ENCODE measurements at places on chromosomes 5 and 9. TPM values are rescaled to one million over a fixed set of nuclear protein-coding genes. Genes with fewer than 3 reads are reported as not detected.

The ORM2 gene
- not detected for total RNA-seq

DNA sequence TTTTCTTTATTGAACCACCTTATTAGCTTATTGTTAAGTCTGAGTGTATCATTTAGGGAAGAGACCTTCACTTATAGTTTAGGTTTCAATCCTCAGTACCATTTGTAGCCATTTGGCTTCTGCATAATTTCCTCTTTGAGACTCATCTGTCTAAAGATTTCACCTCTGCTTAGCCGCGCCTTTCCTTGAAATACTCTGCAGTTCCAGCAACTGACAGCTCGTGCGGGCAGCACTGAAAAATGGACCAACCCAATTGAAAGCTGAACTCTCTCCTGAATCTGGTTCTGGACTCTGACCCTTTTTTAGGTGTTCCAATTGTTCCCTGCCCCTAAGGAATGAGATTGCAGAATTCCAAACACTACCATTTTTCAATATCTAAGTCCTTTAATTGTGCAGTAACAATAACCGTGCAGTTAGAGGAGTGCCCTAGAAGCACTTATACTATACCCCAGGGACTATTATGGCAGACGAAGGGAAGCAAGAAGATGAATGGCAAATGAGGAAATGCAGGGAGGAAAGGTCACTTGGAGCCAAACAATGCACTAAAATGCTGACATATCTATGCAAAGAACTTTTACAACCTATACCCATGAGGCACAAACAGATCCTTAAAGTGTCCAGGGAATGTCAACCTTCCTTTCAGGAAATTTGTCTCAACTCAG is 50.1 kb upstream of the PDE4D start:
- no peak for DNase-seq

DNA sequence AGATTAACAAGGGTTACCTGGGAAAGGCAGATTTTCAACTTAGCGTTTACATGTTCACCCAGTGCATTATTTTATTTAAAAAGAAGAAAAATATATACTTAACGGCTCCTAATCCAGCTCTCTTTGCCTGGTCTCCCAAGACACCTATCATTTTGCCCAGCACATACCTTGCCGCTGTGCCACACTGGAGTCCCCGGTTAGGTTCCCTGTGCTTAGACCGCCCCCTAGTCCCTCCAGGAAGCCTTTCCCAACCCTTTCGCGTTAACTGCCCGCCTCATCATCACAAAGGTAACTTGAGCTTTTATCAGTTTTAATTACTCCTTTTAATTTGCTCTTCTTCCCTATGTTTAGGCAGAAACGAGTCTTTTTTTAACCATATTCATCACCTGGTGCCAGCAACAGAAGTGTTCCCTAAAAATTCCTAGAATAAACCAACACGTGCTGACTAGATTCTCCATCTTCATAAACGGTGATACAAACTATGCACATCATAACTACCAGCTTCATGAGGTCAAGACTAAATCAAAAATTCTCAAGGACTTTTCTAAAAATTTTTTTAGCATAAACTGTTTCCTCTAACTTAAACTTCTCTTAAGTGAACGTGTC is 19.7 kb downstream of the DNAJA1 start:
- no peak for DNase-seq

The TARS1 gene
- total RNA-seq: 38.9 TPM

The TAF1L gene
- total RNA-seq: not detected

DNA sequence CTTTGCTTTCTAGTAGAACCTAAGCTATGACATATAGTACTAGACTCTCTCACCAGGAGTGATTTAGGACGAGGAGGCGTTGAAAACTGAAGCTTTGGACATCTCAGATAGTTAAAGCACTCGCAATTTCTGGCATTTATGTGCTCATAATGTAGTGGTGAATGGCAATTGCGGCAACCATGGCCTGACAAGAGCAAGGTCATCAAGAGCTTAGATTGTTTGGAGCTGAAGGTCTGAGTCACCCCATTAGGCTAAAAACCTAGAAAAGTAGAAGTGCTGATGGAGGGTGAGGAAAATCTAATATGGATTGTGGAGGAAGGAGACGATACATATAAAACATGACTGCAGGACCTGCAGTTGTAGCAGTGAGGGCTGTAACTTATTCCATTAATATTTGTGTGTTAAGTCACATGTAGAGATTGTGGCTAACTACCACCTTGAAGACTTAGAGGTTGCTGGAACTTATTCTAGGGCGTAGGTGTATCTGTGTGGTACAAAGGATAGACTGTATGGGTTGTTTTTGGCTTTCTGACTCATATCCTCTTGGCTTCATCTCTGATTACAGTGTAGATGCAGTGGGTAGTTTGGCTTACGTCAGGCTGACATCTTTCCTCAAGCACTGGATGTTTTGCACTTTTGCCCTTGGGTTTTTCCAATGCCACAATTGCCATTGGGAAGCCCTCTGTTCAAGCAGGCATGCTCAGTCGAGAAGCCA is 138.9 kb upstream of the CDKN2B start:
- DNase-seq: no peak

The PAX5 gene
- total RNA-seq: not detected

GRCh38 chr5:133469846-133470245 is 142.5 kb downstream of the FSTL4 start:
- DNase-seq: peak; percentile 32

GRCh38 chr5:61918611-61919010 is 387.4 kb upstream of the KIF2A start:
- DNase-seq: no peak

DNA sequence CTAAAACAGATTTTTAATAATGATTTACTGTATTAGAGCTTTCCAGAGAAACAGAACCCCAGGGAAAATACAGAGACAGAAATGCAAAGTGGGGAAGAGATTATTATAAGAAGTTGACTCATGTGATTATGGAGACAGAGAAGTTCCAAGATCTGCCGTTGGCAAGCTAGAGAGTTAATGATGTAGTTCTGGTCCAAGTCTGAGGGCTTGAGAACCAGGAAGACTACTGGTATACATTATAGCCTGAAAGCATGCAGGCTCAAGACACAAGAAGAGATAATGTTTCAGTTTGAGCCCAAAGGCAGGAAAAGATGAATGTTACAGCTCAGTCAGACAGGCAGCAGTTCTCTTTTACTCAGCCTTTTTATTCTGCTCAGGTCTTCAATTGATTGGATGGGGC is 98.8 kb upstream of the NFIL3 start:
- DNase-seq: no peak

DNA sequence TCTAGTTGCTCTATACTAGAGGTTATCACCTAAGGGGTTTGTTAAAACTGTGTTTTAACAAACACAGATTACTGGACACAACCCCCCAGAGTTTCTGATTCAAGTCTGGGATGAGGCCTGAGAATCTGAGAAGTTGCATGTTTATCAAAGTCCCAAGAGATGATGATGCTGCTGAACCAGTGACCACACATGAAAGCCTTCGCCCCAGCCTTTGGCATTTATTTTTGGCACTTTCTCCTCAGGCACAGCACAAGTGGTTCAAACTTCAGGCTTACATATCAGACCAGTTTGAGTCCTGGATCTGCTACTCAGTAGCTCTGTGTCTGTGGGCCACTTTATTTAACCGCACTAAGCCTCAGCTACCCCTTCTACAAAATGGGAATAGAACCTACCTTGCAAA is 407.2 kb upstream of the PIK3R1 start:
- no peak for DNase-seq

- DNase-seq: peak; percentile 91
Measured at GRCh38 chr5:80238778-80239679, 16.8 kb downstream of the SERINC5 start.

- no peak for DNase-seq
Measured at GRCh38 chr5:120683580-120683979, 219.5 kb downstream of the PRR16 start.

- DNase-seq: no peak
Measured at GRCh38 chr9:18798508-18799290, 234.3 kb downstream of the SAXO1 start.

DNA sequence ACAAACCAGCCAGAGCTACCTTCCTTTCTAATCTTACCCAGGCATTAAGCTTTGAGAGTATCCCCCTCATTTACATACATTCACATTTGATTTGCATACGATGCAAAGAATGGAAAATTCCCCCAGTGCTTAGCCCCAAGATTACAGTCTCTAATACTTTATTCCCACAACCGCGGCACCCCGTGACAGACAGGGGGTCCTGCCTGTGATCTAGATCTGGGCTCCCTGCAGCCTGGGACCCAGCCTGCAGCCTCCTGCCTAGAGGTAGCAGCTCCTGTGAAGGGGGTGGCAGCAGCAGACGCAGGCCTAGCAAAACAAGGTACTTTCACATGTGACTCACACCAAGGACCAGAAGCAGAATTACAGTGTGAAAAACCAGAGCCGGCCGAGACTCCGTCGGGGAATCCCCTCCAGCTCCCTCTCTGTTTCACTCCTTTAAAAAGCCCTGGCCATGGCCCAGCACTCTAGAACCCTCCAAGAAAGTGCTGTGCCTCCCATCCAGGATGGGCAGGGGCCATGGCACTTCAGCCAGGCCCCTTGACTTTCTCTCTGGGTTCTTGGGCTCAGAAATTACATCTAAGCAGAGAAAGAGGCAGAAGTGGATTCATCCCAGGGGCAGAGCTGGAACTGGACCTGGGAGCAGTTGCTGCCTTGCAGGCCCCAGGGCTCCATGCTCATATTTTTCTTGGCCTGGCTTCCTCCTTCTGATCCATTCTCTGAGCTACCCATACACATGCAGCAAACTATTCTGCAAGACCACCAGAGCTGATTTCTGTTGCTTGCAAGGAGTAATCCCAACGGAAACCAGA is 14.0 kb upstream of the TCF7 start:
- DNase-seq: no peak

The FOXD4L6 gene
- not detected for total RNA-seq

GRCh38 chr5:4628645-4629385 is 511.3 kb upstream of the ADAMTS16 start:
- DNase-seq: no peak

DNA sequence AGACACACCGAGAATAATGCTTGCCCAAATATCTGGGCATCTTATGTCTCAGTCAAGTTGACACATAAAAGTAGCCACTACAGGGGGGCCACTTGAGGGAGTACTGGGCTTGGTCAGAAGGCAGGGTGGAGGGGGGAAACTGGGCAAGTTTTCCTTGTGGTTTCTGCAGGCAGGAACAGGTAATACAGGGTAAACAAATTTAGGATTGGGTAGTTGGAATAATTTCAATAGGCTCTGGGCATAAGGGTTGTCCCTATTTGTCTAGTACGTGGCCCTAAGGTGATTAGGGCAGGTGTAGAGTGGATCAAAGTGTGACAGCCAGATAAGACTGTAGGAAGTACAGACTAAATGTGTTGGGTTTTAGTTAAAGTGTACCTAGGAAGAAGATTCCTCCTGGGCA is 353.1 kb downstream of the TLE4 start:
- no peak for DNase-seq

DNA sequence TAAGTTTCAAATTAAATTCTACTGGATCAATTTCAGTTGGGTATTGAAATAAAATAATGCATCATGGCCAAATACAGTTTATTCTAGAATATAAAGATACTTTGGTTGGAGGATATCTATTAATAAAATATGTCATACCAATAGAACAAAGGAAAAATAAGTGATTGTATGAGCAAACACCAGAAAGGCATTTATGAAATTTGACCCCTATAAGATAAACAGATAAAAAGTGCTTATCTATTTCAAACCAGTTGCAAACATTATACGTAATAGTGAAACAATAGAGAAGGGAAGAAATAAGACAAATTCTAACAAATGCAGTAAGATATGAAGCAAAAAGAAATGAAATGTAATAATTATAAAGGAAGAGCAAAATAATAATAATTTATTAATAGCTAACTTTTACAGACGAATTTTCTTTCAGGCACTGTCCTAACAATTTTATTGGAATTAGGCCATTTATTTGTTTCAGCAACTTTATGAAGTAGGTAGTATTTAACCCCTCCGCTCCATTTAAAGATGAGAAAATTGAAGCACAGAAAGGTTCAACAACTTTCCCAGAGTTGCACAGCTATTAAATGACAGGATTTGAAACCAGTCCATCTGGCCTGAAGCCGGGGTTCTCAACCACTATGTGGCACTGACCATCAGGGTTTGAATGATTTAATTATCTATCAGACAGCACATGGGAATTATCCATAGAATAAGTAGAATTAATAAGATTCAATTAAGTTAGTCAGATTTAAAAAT is 20.8 kb downstream of the ANKRD55 start:
- no peak for DNase-seq

- no peak for DNase-seq
Measured at GRCh38 chr5:95235439-95235982, 49.4 kb downstream of the MCTP1 start.

GRCh38 chr5:82297711-82298110 is 19.6 kb upstream of the RPS23 start:
- no peak for DNase-seq
